GM23338 (cell line): ENCODE measurements at places on chromosomes 3 and 15. TPM values are rescaled to one million over a fixed set of nuclear protein-coding genes. Genes with fewer than 3 reads are reported as not detected.

ZIC4 gene
- 0.12 TPM in 1 of 2 replicates, not detected in the other for polyA plus RNA-seq

- H3K36me3 ChIP-seq = no peaks in the 10 kb centered on the region
- H3K27me3 ChIP-seq = no peaks in the 10 kb centered on the region
- no peak overlapping the region for H3K4me3 ChIP-seq
- no peak overlapping the region for H3K27ac ChIP-seq
Measured at GRCh38 chr3:170716172-170716805, 130.4 kb upstream of the SLC7A14 start.

DNA sequence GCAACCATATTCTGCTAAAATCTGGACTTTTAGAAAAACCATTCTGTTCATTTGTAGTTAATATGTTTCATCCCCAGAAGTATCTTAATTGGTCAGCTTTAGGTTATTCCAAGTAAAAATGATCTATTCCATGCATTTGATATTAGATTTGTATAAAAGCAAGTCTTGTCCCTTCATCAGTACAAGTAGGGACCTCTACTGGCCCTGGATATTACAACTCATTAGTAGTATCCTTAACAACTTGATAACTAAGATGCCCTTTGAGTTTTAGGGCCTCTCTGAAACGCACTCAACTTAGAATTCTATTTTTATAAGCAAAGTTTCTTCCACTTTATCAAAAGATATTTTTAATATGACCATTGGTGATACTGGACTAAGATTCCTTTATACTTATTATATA is 25.3 kb upstream of the SELENOT start:
- H3K4me3 ChIP-seq = no peak overlapping the region
- H3K27ac ChIP-seq = no peak overlapping the region
- no peaks in the 10 kb centered on the region for H3K27me3 ChIP-seq
- no peaks in the 10 kb centered on the region for H3K4me1 ChIP-seq

RBP2 gene
- not detected in 2 replicates for polyA plus RNA-seq

FOXL2 gene
- 0.89 and 1.2 TPM in 2 replicates for polyA plus RNA-seq

DNA sequence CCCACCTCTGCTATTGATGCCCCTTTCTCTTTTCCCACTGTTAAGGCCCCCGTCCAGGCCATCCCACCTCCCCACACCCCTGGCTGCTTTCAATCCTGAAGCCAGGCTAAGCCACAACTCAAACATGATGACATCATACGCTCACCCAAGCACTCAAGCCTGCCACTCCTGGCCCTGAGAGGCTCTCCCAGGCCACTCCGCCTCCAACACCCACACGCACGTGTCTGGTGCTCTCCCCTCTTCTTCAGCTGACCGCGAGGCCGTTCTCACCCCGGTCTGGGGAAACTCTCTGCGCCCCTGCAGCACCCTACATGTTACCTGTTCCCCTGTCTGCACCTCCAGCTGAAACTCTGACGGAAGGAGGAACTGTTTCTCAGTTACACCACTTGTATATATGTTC is 6.2 kb downstream of the ZXDC start:
- no peak overlapping the region for H3K27ac ChIP-seq
- peaks cover 40% of the 10 kb centered on the region for H3K36me3 ChIP-seq
- DNase-seq = no peak
- peaks cover 17% of the 10 kb centered on the region for H3K4me1 ChIP-seq

SLC2A2 gene
- polyA plus RNA-seq = not detected in 2 replicates

DNA sequence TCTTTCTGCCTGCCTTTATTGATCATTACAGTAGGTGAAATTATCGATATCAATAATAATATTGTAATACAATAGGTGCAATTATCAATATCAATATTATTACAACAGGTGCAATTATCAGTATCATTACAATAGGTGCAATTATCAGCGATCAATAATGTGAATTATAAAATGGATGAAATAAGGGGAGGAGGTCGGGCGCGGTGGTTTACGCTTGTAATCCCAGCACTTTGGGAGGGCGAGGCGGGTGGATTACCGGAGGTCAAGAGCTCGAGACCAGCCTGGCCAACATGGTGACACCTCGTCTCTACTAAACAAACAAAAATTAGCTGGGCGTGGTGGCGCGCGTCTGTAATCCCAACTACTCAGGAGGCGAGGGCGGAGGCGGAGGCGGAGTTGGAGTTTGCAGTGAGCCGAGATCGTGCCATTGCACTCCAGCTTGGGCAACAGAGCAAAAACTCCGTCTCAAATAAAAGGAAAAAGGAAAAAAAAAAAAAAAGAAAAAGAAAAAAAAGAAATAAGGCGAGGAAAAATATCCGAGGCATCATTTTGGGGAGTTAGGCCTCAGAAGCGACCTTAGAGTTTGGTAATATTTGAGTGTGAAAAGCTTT is 611 bp upstream of the BNIP2 start:
- H3K27ac ChIP-seq = peak overlapping the region; percentile 63; the same call in 1 of the 2 replicates
- no peaks in the 10 kb centered on the region; the same call in 1 of the 2 replicates for H3K4me1 ChIP-seq
- peak; percentile 78 for DNase-seq
- H3K27me3 ChIP-seq = peaks cover 12% of the 10 kb centered on the region

GRCh38 chr15:50929062-50929461 is 20.6 kb downstream of the AP4E1 start:
- no peaks in the 10 kb centered on the region for H3K4me1 ChIP-seq
- no peak overlapping the region for H3K4me3 ChIP-seq
- no peak for DNase-seq

DUOXA2 gene
- polyA plus RNA-seq = not detected in 2 replicates

DNA sequence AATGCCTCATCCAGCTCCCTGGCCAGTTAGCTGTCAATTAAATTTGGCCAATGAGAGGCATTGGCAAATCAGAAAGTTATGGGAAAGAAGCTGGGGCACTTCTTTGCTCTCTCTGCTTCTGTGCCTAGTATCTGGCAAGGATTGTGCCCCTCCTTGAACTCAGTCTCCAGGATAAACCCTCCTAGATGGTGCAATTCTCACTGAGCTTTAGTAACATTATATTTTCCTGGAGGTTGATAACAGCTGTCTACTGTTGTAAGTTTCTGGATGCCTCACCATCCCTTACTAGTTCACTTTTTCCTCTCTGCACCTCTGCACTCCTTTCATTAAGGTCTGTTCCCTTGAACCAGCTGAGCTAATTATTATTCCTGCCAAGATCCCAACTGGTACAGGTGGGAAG is 329.5 kb downstream of the MFSD1 start:
- H3K4me1 ChIP-seq = no peaks in the 10 kb centered on the region
- H3K27me3 ChIP-seq = no peaks in the 10 kb centered on the region

CCDC39 gene
- 1.6 and 2.6 TPM in 2 replicates for polyA plus RNA-seq

GRCh38 chr15:67550522-67550921 is 8.0 kb downstream of the MAP2K5 start:
- no peak overlapping the region for H3K27ac ChIP-seq
- DNase-seq = no peak
- no peaks in the 10 kb centered on the region for H3K27me3 ChIP-seq
- H3K36me3 ChIP-seq = no peaks in the 10 kb centered on the region; the same call in 1 of the 2 replicates
- peaks cover 26% of the 10 kb centered on the region for H3K4me1 ChIP-seq

- H3K36me3 ChIP-seq = no peaks in the 10 kb centered on the region
- DNase-seq = no peak
- H3K27ac ChIP-seq = no peak overlapping the region
- H3K27me3 ChIP-seq = 0 out of 2 replicates have a peak, but pooled peaks cover under 1% of the 10 kb centered on the region
Measured at GRCh38 chr3:194577986-194578905, 55.0 kb downstream of the TMEM44 start.

- H3K4me1 ChIP-seq = peaks cover 25% of the 10 kb centered on the region
- H3K36me3 ChIP-seq = no peaks in the 10 kb centered on the region
- H3K4me3 ChIP-seq = peak overlapping the region; percentile 74
- peaks cover 45% of the 10 kb centered on the region for H3K27me3 ChIP-seq
- H3K27ac ChIP-seq = no peak overlapping the region
- peak; percentile 82 for DNase-seq
Measured at GRCh38 chr15:60590935-60591495, 112.1 kb upstream of the ICE2 start.

PPP1R14D gene
- polyA plus RNA-seq = not detected in 2 replicates

- H3K27ac ChIP-seq = no peak overlapping the region
- H3K4me3 ChIP-seq = no peak overlapping the region
- no peaks in the 10 kb centered on the region for H3K27me3 ChIP-seq
Measured at GRCh38 chr15:47762621-47763020, 45.3 kb downstream of the SEMA6D start.

ECT2 gene
- polyA plus RNA-seq = 94.2 and 111 TPM in 2 replicates

CLSTN2 gene
- 0.10 and 0.11 TPM in 2 replicates for polyA plus RNA-seq

GRCh38 chr3:112136959-112137693 is 4.1 kb upstream of the GCSAM start:
- peaks cover 20% of the 10 kb centered on the region for H3K4me1 ChIP-seq
- no peaks in the 10 kb centered on the region for H3K27me3 ChIP-seq
- peak; percentile 86 for DNase-seq
- no peaks in the 10 kb centered on the region for H3K36me3 ChIP-seq
- H3K4me3 ChIP-seq = no peak overlapping the region

GRCh38 chr3:170159459-170159858 is 22.1 kb downstream of the PHC3 start:
- H3K27ac ChIP-seq = no peak overlapping the region
- no peak for DNase-seq
- H3K4me1 ChIP-seq = no peaks in the 10 kb centered on the region
- H3K36me3 ChIP-seq = 0 out of 2 replicates have a peak, but pooled peaks cover 13% of the 10 kb centered on the region
- H3K4me3 ChIP-seq = no peak overlapping the region
- no peaks in the 10 kb centered on the region for H3K27me3 ChIP-seq
